HL-60 (cell line): ENCODE measurements at places on chromosomes 16 and 17.

DNA sequence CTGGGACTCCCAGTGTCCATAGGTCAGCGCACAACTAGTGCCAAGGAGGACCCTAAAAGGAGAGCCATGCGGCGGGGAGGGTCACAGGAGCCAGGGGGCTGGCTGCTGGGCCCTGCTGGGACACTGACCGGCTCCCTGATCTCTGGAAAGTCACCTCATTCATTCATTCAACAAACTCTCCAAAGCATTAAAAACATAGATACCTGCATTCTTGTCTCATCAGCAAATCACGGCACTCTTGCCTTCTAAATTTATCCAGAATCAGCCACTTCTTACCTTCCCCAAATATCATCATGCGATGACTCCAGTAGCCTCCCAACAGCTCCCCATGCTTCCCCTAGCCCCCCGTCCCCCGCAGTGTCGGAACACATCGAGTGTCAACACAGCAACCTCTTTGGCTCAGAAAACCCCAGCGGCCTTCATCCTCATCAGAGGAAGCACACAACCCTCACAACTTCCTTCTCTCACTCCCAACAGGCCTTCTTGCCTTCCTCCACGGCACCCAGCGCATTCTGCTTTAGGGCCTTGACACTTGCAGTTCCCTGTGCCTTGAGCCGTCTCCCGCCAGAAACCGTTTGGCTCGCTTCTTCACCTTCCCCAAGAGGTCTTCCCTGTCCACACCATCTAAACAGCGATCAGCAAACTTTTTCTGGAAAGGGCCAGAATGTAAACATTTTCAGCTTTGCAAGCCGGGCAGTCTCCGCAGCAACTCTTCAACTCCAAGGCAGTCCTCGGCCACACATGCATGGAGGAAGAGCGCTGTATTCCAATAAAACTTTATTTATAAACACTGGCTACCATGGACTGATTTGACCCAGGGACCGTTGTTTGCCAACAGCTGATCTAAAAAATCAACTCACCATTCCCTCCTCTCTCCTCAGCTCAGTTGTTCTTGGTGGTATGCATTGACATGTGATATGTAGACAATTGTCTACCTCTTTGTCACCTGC lies 119.5 kb upstream of the TNRC6C start:
- DNase-seq, result no peak

- no peak for DNase-seq
Observed at GRCh38 chr16:75947626-75948239, 221.4 kb upstream of the CPHXL start.

DNA sequence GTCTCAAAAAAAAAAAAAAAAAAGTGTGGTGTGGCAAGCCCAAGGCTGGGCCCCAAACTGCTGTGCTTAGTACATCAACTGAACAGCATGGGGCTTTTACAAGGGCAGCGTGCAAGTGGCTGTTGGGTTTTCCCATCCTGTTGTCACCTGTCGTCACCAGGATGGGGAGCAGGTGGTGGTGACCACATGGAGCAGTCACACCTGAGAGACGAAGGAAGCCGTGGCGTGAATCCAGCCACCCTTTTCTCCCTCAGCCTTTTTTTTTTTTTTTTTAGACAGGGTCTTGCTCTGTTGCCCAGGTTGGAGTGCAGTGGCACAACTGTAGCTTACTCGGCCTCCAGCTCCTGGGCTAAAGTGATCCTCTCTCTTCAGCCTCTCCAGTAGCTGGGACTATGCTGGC lies 4.1 kb upstream of the MRPL58 start:
- no peak for DNase-seq

DNA sequence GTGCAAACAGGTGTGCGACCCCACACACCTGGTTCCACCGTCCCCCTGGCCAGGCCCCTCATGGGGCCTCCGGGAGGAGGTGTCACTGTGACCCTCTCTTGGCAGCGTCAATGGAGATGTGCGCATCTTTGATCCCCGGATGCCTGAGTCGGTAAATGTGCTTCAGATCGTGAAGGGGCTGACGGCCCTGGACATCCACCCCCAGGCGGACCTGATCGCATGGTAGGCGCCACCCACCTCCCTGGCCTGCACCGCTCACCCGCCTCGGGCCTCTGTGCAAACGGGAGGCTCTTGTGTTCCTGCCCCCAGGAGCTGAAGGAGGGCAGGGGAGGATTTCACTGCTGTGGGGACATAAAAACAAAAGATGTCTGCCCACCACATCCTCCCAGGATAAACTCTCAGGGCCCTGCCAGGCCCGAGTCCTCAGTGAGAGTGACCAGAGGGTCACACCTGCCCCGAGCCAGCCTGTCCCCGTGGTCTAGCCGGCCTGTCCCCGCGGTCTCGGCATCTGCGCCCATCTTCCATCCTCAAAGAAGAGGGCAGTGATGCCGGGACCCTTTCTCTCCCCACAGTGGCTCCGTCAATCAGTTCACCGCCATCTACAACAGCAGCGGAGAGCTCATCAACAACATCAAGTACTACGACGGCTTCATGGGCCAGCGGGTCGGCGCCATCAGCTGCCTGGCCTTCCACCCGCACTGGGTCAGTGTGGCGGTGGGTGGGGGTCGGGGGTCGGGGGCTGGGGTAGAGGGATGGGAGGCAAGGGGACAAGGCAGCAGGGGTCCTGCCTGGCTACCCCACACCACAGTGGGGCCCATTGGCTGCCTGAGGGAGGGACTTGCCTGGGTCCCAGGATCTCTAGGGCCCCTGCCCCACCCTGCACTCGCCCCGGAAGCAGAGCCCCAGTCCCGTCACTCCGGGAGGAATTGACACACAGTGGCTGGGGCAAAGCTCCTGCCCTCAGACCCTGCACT lies 29.0 kb upstream of the CHMP6 start:
- DNase-seq, result no peak

DNA sequence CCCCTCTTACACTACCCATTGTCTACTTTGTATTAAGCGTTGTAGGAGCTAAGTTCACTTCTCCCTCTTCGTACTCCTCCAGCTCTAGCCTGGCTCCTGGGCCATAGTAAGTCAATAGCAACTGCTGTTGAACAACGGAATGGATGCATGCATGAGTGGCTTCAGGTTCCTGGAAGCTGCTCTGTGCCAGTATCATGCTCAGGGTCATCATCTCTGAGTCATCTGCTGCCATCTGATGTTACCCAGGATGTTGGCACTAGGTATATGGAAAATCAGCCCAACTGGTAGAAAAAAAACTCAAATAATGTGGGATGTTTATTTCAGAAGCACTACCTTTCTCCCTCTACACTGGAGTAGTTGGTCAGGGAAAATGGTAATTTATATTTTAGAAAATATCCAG lies 536.8 kb downstream of the NPIPA7 start:
- no peak for DNase-seq

GRCh38 chr17:71427801-71428200 lies 693.0 kb upstream of the SOX9 start:
- no peak for DNase-seq

GRCh38 chr16:72859581-72859980 lies 188.3 kb downstream of the ZFHX3 start:
- DNase-seq, result no peak

DNA sequence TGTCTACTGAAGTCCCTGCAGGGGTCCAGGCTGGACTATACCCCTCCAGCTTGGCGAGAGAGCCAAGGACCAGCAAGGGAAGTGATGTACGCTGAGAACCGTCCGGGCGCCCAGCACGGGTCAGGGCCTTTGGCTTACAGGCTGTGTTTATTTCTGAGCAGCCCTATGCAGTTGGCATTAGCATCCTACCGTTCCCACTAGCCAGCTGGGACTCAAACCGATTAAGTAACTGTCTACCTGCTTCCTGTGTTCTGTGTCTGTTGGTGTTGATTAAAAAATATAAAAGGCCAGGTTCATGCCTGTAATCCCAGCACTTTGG lies 73.8 kb downstream of the CMIP start:
- no peak for DNase-seq

DNA sequence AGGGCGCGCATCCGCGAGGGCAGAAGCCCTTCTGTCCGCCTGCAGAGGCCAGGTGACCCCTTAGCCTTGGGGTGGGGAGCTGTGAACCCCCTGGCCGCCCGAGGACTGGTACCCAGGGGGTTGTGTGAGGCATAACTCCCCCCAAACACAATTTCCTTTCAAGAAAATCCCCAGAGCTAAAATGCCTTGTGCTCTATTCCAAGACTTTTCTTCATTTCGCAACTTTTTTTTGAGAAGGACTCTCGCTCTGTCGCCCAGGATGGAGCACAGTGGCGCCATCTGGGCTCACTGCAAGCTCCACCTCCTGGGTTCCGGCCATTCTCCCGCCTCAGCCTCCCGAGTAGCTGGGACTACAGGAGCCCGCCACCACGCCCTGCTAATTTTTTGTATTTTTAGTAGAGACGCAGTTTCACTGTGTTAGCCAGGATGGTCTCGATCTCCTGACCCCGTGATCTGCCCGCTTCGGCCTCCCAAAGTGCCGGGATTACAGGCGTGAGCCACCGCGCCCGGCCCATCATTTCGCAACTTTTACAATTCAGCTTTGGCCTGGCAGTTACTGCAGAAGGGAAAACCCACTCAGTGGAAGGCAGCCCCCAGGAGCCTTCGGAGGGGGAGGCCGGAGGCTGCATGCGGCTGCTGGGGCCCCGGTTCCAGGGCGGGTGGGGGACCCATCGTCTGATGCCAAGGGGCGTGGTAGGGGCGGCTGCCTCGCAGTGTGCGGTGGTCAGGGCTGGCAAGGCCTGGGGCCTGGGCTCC lies 963 bp upstream of the APRT start:
- DNase-seq, result peak; percentile 38

DNA sequence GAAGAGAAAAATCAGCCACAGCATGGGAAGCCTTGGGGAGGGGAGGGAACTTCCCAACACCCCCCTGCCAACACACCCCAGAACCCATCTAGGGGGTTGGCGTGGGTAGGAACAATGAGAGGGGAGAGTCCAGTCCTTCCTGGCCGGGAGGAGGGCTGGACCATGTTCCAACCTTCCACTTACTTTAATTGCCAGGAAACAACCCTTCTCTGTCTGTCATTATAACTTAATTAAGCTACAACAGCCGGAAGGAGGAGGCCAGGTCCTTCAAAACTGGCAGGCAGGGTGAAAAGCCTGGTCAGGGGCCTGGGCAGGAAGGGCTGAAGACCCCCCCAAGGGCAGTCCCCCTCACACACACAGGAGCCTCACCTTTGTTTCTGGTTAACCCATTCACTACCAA lies 447.0 kb downstream of the SOX9 start:
- DNase-seq, result no peak

GRCh38 chr17:7838090-7839075 lies 4.4 kb downstream of the KDM6B start:
- no peak for DNase-seq

- DNase-seq, result no peak
Observed at GRCh38 chr17:44826123-44826790, 3.8 kb downstream of the GJC1 start.

DNA sequence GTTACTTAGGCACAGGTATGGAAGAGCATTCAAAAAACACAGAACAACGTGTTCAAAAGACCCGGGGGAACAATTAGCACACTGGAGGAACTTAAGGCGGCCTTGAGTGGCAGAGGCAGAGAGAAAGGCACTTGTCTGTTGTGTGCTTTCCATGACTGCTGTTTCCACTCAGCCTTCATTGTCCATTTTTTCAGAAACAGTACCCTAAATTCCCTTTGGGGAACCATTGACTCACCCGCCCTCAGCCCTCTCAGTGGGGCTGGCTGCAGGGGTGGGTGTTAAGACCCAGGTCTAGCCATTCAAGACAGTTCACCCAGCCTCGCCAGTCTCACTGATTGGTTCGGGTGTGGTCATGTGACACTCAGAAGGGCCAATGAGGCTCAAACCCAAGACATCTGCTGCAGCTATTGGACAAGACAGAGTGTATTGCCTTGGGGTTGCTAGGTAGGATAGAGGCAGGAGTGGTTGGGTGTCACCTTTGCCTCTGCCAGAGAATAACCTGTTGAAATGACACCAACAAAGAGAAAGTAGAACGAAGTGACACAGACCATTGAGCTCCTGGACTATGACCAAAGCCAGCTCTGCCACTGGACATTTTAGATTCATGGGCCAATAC lies 19.6 kb upstream of the CEP20 start:
- DNase-seq, result no peak

DNA sequence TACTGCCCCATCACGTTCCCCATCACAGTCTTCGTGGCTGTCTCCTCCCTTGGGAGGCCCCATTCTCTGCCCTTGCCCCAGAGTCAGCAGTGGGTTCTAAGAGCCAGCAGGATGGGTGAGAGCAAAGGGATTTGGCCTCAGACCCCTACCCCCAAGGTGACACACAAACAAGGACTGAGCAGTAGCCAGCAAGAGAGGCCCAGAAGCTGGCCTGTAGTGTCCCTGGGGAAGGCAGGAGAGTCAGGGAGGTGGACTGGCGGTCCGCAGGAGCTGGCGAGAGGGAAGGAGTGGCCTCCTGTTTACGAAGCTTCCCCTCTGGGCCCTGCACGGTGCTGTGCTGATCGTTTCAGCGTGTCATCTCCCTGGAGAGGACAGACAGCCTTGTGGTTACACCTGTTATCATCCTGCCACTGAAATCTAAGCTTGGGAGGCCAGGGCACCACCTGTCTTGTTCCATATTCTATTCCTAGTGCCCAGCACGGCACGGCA lies 8.4 kb downstream of the WDR81 start:
- DNase-seq, result no peak

GRCh38 chr17:35797370-35797769 lies 1.9 kb upstream of the MMP28 start:
- no peak for DNase-seq

- DNase-seq, result no peak
Observed at GRCh38 chr17:36920032-36921005, 17.0 kb upstream of the LHX1 start.

DNA sequence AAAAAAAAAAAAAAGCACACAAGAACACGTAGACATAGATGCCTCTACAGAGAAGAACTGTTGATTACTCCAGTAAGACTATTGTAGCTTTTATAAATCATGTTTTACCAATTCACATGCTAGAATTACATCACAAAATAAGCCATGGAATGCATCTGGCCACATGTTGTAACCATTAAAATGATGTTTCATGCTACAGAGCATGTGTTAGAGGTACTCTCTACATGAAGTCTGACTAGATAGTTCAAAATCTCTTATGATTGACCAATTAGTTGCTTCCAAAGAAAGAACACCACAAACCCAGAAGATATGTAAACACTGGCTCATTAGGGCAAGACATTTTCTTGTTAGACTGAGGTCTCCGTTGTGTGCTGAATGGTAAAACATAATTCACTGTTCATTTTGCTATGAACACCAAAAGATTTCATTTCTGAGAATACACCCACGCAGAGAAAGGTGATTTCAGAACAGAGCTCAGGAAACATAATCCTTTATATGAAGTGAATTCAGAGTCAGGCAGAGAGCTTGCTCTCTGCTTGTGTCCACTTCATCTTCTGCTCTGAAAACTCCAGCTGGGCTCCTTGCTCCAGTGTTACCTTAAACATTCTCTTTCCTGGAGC lies 411.4 kb upstream of the SOX9 start:
- no peak for DNase-seq
